ENCODE measurements at places on chromosomes 2 and 18.

- DNase-seq, result no peak
Observed at GRCh38 chr2:137937246-137937645, 27.0 kb upstream of the HNMT start.

GRCh38 chr2:60391230-60391629 is 162.2 kb downstream of the BCL11A start:
- no peak for DNase-seq

- no peak for DNase-seq
Observed at GRCh38 chr2:157868993-157869392, 7.1 kb downstream of the ACVR1 start.

GRCh38 chr2:177832611-177833433 is 239.8 kb downstream of the PDE11A start:
- no peak for DNase-seq

DNA sequence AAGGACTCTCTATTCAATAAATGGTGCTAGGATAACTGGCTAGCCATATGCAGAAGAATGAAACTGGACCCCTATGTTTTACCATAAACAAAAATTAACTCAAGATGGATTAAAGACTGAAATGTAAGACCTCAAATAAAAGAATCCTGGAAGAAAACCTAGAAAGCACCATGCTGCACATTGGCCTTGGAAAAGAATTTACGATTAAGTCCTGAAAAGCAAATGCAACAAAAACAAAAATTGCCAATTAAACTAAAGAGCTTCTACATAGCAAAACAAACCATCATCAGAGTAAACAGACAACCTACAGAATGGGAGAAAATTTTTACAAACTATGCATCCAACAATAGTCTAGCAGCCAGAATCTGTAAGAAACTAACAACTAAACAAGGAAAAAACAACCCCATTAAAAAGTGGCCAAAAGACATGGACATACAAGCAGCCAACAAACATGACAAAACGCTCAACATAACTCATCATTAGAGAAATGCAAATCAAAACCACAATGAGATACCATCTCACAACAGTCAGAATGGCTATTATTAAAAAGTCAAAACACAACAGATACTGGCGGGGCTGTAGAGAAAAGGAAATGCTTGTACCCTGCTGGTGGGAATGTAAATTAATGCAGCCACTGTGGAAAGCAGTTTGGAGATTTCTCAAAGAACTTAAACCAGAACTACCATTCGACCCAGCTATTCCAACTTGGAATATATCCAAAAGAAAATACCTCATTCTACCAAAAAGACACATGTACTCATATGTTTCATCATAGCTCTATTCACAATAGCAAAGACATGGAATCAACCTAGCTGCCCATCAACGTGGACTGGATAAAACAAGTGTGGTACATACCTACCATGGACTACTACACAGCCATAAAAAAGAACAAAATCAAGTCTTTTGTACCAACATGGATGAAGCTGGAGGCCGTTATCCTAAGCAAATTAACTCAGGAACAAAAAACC is 30.6 kb downstream of the SEPTIN10 start:
- no peak for DNase-seq

GRCh38 chr2:218019411-218020060 is 16.7 kb upstream of the TNS1 start:
- DNase-seq, result no peak

DNA sequence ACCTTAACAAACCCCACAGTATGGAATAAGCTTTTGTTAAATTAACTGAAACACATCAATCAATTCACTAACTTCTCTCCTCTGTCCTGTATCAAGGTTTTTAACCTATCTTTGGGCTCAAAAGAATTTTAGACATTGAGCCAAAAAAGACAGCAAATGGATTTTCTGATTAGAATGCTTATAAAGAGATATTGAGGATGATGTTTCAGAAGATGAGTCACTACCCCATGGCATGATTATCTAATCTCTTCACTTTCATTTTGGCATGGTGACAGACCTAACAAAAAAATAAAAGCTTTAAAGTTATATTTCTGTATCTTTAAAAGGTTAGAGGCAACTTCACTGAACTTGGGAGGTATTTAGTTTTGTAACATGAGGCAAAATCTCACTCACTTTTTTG is 55.5 kb downstream of the SGPP2 start:
- DNase-seq, result peak; percentile 15

GRCh38 chr2:217090884-217091283 is 231.0 kb upstream of the TNP1 start:
- DNase-seq, result no peak

Measured in kidney tubule cell (primary cell).